Progenitor cell of endocrine pancreas (in vitro differentiated cells): ENCODE measurements at places on chromosomes 2 and 18.

DNA sequence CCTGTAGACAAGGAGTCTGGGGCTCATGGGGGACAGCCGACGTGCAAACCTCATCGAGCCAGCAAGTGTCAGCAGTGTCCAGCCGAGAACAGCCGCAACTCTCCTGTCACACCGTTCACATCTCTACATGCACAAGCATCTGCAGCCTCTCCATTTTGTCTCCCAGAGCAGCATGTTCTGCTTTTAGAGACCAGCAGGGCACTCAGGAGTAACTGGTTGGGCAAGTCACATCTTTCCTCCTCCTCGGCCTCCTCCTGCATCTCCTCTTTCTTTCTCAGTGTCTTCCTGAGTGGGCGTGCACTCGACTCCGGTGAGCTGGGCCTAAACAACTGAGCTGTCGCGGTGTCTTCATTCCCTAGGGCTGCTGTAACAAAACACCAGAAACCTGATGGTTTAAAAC lies 249.9 kb downstream of the SH3BP4 start:
- DNase-seq, result no peak

GRCh38 chr2:551621-552020 lies 125.6 kb downstream of the TMEM18 start:
- no peak for DNase-seq

GRCh38 chr2:100350661-100351185 lies 28.4 kb upstream of the LONRF2 start:
- DNase-seq, result no peak

- DNase-seq, result no peak
These were observed 33.4 kb upstream of the SEMA4C start for GRCh38 chr2:96903318-96903717.

GRCh38 chr2:71906357-71906973 lies 241.2 kb downstream of the CYP26B1 start:
- DNase-seq, result no peak

GRCh38 chr2:144571770-144572169 lies 51.9 kb upstream of the ZEB2 start:
- DNase-seq, result no peak

- DNase-seq, result no peak
These were observed 20.8 kb upstream of the MAL start for GRCh38 chr2:95004711-95005110.

DNA sequence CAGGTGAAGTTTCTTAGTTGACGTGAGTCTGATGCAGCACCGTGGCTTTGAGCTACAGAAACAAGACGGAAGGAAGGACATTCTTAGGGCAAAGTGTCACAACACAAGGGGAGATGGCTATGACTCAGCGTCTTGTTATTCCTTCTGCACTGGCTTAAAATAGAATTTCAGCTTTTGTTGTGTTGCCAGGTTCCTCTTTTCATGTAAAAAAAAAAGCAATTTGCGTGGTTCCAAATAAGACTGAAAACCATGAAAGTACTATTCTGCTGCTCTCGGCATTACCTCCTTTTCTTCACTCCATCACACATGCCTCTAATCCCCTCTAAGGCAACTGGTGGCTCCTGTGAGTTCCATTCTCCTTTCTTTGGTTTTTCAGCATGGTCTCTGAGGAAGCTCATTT lies 150.1 kb downstream of the ANTXR1 start:
- no peak for DNase-seq

DNA sequence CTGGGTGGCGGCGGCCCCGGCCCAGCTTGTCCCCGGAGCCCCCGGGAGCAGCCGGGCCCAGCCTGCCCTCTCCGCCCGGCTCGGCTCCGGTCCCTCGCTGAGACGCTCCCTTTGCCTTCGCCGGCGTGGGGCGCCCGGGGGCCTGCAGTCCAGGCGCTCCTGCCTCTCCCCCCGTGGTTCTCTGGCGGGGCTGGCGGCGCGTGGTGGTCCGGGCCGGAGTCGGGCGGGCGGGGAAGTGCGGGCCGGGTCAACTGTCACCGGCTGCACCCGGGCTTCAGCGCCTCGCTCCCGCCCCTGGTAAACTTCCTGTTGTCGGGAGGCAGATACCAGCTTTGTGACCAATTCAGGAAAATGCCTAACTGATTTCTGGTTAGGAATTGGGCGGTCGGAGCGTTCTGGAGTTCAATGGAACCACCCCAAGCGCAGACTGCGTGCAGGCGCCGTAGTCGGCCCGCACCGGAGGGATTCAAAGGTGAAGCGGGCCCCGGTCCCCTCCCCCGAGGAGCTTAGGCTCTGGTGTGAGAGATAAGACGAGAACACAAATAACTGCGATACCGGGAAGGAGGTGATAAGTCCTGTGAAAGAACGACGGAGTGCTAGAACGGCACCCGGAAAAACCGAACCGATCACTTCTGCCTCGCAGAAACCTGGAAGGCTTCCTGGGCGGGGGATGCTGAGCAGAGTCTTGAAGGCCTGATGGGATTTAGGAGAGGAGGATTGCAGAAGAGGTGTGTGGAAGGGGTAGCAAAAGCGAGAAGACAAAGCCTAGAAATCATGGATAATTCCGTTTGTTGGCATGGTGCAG lies 891 bp downstream of the CAB39 start:
- peak; percentile 32 for DNase-seq

DNA sequence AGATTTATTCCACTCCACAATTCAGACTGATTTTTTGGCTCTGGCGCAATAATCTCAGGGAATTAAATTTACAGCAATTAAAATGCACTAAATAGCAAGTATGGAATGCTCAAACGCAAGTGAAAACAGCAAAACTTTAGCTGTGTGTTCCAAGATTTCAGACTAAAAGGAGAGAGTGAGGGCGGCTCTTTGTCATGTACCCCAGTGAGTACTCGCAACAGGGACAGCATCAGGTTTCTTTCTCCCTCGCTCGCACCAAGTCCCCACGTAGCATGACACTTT lies 1.1 kb downstream of the ROCK2 start:
- no peak for DNase-seq

DNA sequence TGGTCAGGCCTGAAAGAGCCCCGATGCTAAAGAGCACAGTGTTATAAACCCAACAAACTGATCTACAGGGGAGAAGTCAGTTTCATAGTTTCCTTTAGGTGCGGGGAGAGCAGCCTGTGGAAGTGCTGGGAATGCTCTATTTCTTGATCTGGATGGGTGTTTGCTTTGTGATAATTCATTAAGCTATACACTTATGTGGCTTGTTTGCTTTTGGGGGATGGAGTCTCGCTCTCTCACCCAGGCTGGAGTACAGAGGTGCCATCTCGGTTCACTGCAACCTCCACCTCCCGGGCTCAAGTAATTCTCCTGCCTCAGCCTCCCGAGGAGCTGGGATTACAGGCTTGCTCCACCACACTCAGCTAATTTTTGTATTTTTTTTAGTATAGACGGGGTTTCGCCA lies 30.1 kb upstream of the CEP68 start:
- no peak for DNase-seq

DNA sequence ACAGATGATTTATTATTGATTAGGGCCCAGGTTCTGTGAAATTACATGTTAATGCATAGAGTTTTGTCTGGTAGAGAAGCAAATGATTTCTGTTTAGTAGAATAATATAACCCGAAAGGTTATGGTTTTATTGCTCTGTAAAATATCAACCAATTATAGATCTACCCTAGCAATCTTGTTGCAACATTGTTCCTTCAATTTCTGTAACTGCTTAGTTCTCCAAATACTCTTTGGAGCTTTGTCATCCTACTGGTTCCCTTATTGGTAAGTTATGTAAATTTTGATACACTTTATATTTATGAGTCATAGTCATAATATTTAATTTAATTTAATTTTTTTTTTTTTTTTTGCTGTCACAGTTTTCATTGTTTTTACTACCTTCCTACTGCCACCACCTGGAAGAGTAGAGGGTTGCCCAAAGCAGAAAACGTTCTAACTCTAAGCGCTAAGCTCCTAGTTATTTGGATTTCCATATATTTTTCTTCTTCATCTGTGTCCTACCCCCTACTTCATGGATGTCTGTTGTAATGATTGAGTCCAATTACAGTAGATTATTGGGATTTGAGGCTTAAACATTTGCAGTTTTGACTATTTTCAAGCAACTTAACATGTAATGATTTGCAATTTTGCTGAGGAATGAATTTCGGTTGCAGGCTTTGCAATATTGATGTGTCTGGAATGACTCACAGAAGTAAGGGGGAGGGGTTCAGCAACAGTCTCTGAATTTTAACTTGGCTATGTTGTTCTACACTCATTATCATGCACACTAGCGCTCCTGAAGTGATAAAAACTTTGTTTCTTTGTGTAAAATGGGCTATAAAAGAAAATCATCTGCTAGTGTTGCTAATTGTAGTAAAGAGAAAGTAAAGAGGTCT lies 51.1 kb downstream of the NABP1 start:
- DNase-seq, result no peak

GRCh38 chr2:14235667-14236066 lies 396.9 kb upstream of the LRATD1 start:
- no peak for DNase-seq

DNA sequence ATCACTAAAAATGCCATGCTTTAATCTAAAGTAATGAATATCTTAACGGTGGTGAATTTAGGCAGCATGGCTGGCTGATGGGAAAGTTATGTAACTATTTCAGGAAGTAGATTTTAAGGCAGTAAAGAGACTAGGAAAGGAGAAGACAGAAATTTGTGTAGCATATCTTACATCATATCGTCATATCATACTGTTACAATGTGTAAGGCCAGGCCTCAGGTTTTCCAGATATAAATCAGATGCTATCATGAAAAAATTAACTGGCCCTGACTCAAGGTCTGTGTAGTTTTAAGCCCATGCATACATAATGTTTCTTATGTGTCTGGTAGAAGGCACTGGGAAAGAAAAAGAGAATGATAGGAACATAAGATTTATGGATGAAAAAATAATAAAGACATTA lies 8.9 kb upstream of the FAP start:
- DNase-seq, result no peak

GRCh38 chr18:11512096-11513025 lies 97.0 kb upstream of the SLC35G4 start:
- DNase-seq, result no peak

GRCh38 chr2:44748-45341 lies 1.5 kb downstream of the FAM110C start:
- DNase-seq, result no peak
